ENCODE measurements at places on chromosomes 13 and 19.

GRCh38 chr19:2051773-2052704, 995 bp upstream of the MKNK2 start:
- no peak for DNase-seq

- no peak for DNase-seq
These were observed 106.4 kb downstream of the ZNF486 start for GRCh38 chr19:20273376-20273775.

- DNase-seq: no peak
These were observed 14.6 kb upstream of the FFAR2 start for GRCh38 chr19:35433448-35433847.

DNA sequence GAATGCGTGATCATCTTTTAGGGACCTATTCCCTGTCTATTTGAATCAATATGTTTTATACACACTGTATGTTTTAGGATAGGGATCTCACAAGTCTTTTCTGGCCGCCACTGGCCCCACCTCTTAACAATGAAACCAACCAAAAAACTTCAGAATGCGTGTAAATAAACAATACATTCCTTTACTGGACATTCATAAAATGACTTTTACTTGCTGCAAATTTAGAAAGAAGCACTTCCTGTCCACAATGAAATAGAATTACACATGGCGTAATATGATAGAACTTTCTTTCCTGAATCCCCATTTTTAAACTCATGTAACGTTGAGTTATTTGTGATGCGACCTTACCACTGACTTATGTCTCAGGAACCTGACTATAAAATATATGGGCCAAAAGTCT, 233.6 kb downstream of the SLITRK6 start:
- no peak for DNase-seq

DNA sequence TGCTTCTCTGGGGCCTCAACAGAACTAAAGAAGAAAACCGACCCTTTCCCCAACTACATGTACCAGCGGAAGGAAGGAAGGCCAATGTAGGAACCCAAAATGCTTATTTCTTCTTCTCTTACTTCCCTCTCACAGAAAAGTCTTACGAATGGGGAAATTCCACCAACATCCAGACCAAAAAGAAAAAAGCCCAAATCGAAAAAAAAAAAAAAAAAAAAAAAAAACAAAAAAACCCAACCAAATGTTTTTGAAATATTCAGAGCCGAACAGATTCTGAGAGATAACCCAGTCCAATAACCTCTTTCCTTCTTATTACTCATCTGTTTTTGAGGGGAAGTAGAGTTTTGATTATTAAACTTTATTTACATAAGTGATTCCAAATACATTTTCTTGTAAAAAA, 3.9 kb downstream of the PPM1N start:
- DNase-seq: no peak

GRCh38 chr13:68713394-68713793, 1394.2 kb upstream of the ATXN8OS start:
- no peak for DNase-seq

Measured in fibroblast of the conjunctiva (primary cell).